Stimulated activated CD4-positive, alpha-beta T cell treated with anti-CD3 and anti-CD28 coated beads, TNF-alpha, amount 100 ng/mL, for 4 hours (primary cell): ENCODE measurements at places on chromosomes 3 and 15.

DNA sequence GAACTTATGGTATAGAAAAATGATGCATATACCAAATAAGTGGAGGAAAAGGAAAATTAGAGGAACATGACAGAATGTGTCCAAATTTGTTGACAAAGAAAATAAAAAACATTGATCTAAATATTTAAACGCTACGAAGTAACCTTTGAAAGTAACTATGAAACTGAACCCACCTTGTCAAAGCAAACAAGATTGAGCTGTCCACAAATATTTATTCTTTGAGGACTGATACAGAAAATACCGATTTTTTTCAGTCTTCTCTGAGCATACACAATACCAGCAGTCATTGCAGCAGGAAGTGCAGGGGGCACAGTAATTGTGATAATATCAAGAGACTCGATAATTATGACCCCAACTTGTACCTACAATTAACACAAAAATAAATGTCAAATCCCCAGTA, 40.0 kb downstream of the ATP13A3 start:
- DNase-seq, result no peak

GRCh38 chr3:104598848-104599511, 767.7 kb upstream of the ALCAM start:
- no peak for DNase-seq

- no peak for DNase-seq
These were observed 1016.0 kb downstream of the MCTP2 start for GRCh38 chr15:95247071-95247984.

DNA sequence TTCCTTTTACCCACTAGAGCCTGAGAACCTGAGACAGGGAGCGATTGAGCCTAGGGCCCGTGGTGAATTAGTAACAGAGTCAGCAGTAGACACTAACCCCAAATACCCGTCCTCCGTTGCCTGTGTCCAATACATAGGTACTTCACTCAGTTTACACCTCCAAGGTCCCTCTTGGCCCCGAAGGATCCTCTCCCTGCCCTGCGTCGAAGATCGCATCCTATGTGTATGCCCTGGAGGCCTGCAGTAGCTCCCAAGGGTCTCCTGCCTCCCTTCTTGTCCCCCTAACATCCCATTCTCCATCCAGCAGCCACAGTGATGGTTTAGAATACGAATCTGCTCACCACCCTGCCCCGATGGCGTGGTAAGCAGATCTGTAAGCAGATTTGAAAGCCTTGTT, 67.0 kb downstream of the ISG20 start:
- no peak for DNase-seq

- no peak for DNase-seq
These were observed 191.6 kb downstream of the SV2B start for GRCh38 chr15:91291673-91292072.

DNA sequence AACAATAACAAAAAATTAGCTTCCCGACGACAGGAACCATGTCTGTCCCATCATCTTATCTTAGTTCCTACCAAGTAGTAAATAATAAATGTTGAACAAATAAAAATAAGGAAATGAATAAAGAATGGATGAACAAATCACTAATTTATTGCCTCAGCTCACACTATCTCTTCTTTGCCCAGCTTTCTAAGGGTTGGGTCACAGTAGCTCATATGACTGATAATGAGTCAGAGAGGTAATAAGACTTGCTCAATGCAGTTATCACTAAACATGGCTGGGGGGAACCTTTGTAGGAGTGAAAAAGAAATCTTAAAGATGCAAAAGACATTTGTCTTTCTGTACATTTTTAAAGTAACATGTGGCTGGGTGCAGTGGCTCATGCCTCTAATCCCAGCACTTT, 182.2 kb downstream of the WDR76 start:
- no peak for DNase-seq

DNA sequence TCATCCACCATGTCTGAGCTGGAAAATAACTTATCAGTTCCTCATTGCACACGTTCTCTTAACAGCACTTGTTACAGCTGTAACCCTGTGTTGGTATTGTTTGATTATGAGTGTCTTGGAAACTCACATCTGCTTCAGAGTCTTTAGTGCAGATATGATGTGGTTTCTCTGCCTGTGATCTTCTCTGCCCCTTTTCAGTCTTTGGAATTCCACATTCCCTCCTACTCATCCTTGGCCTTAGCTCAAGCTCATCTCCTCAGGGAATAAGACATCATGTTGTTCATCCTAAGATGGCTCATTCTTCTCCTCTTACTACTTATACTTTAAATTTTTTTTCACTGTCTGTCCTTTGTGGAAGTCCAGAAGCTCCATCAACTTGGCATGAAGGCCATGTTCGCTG, 77.7 kb downstream of the SYNPR start:
- no peak for DNase-seq

- no peak for DNase-seq
These were observed 34.5 kb downstream of the P3H2 start for GRCh38 chr3:190086191-190086590.

- no peak for DNase-seq
These were observed 45.0 kb downstream of the ZBTB20 start for GRCh38 chr3:115102046-115102445.

- no peak for DNase-seq
These were observed 16.0 kb upstream of the MYO1E start for GRCh38 chr15:59388670-59389069.

GRCh38 chr3:195101927-195102608, 168.9 kb downstream of the XXYLT1 start:
- no peak for DNase-seq

- DNase-seq, result no peak
These were observed 190.8 kb upstream of the LPP start for GRCh38 chr3:187963003-187963676.

DNA sequence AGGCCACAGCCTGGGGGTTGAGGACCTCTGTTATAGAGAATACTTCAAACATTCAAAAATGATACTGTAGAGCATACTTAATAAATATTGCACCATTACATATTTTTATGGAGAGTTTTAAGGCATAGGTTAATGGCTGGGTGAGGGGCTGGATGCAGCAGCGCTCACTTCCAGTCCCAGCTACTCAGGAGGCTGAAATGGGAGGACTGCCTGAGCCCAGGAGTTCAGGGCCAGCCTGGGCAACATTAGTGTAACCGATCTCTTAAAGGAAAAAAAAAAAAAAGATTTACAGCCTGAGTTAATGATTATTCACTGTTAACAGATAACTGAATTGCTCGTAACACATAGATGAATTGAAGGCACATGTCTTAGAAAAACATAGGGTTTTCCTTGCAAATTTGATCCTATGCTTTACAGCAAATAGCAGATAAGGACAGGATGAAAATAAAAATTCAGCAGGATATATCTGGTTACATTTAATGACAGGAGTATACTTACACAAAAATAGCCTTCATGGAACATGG, 282.9 kb downstream of the TBC1D5 start:
- DNase-seq, result no peak

- DNase-seq, result no peak
These were observed 29.1 kb downstream of the PLXND1 start for GRCh38 chr3:129577366-129577765.

GRCh38 chr3:52435246-52436101, 9.4 kb downstream of the SEMA3G start:
- DNase-seq, result no peak

DNA sequence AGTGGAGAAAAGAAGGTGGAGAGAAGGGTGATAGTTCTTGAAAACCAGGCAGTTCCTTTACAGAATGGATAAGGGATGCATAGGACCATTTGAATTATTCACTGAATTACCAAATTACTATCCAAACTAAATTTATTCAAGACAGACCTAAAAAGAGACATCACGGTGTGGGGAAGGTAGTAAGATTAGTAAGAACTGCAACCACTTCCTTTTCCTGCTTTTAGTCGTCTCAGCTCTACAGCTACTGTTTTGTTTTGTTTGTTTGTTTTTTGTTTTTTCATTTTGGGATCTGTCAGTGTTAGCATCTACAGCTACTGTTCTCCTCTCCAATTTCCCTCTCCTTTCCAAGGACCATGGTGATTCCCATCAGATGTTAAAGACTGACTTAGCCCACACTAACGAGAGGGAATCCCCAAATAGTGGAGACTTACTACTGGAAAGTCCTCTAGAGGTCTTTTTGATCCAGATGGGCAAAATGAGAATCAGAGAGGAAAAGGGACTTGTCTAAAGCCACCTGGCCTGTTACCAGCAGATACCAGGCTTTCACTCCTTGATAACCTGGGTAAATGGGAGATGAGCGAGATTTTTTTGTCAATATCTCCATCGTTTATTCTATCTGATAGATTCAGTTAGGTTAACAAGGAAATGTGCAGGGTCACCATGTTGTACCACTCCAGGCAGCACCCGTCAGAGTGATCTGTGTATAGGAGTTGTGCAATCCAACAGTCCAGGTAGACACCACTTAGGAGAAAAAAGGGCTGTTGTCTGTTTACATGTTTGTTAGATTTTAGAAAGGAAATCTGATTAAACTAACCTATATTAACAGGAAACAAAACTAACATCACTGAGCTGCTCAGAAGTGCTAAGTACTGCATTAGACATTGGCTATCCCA, 6.0 kb downstream of the HCLS1 start:
- DNase-seq, result no peak

DNA sequence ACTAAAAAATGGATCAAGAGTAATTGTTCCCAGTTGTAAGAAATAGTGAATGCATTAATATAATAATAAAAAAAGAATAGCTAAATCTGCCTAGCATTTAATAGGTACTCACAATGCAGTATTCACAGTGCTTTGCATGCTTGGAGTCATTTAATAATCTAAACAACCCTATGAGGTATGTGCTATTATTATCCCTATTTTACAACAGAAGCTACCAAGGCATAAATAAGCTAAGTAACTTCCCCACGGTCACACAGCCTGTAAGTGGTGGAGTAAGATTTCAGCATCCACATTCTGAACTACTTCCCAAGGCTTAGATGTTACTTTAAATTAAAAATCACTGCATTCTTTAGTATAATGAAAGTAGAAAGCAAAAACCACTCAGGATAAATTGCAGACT, 102.9 kb downstream of the PLCH1 start:
- no peak for DNase-seq

DNA sequence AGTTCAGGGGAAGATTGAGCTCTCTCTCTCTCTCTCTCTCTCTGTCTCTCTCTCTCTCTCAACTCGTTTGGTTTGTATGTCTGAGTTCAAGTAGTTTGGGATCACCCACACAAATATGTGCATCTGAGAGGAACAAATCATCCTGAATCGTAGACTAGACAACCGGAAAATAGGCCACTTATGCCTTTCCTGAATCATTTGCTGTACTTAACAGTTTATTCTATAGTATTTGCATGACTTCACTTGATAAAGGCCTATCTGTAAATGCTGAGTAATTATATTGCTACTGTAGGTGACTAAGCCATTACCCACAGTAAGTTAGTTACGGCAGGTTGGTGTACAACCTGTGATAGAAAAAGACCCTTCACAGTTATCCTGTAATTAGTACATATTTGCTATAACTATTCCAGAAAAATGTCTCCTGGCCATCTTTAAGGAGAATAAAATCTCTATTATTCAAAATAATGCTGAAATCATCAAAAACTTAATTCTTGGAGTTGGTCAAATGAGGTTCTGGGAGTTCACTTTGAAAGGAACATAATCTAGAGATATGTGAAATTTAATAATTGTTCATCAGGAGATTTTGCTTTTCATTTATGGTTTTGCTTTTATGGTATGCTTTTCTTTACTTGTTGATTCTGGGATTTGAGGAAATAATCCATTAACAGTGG, 31.1 kb downstream of the OXSM start:
- no peak for DNase-seq

DNA sequence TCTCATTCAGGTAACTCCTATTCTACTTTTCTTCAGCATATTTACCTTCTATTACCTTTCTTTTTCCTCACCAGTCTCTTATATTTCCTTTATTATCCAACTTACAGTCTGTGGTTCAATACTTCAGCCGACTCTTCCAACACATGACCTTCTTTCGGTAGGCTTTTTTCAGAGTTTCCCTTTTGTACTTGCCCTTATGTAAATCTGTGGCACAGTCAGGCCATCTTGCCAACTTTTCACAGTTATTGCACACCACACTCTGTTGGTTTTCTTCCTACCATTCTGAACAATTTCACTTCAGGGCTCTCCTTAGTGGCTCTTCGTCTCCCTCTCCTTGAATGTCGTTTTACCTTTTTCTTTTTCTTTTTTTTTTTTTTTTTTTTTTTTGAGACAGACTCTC, 427.8 kb downstream of the LPP start:
- no peak for DNase-seq

GRCh38 chr3:193883551-193883950, 252.4 kb upstream of the HES1 start:
- no peak for DNase-seq

DNA sequence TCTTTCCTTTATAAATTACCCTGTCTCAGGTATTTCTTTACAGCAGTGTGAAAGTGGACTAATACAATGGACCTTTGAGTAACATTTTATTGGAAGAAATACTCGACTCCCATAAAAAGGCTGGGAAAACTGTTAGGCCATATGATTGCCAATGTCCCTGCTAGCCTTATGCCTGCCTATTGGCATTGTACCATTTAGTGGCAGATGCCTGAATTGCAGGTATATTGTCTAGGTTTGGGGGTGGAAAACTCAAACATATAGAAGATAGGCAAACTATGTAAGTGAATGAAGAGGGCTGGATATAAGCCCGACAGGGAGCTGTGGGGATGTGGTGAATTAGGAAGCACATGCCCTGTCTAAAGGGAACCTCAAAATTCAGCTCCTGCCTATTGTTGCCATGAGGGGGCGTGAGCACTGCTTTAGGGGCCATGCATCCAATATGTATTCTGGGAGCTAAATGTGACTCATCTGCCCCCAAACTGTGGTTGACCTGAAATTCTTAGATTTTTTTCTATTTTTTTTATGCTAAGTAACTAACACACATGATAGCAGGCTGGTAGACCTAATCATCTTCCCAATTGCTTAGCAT, 65.2 kb upstream of the TRA2B start:
- DNase-seq, result no peak

DNA sequence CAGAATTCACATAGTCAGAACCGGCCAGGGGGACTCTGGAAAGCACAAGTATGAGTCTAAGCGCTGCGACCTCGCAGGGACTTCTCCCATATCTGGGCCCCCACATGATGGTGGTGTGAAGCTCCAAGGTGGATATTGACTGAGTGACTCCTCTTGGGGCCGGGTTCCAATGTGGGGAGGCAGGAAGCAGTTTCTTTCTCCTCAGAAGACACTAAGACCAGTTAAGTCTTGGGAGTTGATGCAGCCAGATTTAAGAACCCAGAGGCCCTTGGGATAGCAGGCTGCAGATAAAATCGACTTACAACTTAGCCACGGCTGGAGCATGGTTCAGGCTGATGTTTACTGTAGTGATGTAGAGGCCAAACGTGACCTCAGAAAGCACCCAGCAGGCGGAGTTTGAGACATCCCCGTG, 55.4 kb upstream of the KLF13 start:
- no peak for DNase-seq

GRCh38 chr3:22732641-22733040, 470.5 kb upstream of the UBE2E2 start:
- DNase-seq, result no peak

DNA sequence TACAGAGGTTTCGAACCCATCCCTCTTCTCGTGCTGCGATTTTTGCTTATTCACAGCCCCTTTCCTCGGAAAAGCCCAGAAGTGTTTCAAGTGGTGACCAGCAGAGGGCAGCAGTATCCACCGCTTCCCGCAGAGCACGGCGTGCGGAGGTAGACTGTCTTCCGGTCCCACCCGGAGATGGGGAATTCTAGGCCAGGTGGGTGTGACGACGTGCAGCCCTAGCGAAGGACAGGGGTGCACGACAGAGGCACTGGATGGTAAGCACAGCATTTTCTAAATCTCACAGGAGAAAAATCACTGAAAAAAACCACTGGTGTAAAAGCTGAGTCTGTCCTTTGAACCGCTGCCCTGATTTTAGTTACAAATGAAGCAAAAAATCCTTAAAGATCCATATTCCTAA, 7.4 kb upstream of the PSMD6 start:
- peak; percentile 51 for DNase-seq
